ENCODE measurements at places on chromosomes 2 and 18.

DNA sequence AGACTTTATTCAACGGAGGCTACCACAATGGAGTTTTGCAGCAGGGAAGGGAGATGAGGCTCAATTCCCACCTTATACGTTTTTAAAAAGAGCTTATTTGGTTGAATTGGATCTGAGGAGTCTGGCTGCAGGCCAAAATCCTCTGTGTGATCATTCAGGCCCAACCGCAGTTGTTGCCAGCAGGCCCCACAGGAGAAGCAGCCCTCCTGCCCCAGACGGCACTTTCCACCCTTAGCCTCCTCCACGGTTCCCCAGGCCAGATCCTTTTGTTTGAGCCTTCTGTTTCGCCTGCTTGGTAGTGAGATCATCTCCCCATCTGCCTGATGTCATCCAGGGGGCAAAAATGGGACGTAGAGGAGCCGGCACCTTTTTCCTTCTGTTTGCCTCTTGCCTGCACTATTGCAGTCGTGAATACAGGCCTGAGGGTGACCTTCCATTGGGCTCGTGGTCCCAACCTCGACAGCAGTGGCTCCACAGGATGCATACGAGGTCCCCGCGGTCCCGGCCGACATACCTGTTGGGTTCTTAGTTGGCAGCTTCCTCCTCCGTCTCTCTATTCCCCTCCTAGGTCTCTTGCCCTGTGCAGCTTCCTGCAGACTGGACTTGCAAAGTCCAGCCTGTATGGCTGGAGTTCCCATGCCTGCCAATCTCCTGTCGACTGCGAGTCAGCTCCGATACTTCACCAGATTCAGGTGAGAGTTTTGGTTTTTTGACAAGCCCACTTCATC is 9.3 kb upstream of the GPR35 start:
- no peak for DNase-seq

- no peak for DNase-seq
These were observed 133.5 kb upstream of the UBE2E3 start for GRCh38 chr2:180846756-180847472.

DNA sequence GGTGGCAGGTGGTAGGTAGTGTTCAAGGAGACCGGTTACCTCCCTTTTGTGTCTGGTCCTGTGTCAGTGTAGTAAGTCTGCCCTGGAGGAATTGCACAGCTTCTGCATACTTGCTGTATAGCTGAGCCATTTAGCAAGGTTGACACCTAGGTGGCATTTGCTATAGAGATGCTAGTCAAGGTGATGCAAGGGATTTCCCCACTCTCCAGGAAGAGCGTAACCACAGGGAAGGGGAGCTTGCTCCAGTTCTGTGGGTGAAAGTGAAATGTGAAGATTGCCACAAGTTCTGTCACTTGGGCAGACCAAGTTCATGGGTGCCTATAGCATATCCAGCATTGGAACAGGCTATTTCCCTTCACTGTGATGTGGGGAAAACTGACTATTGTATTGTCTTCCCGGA is 28.1 kb downstream of the NAT8 start:
- no peak for DNase-seq

DNA sequence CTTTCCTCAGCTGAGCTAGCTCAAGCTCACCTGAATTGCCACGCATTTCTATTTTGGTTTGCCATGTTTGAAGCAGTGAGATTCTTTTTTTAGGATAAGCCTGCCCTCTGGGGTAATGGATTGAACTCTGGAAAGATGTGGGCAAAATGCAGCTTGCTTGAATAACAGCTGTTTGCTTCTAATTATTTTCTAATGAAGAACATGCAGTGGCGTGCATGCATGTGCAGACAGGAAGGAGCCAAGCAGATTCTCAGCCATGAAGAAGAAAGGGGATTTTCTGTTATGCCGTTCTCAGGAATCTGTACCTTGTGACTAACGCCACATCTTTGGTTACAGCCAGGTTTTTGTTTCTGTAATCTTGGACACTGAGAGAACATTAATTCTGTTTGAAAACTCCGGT is 171.2 kb downstream of the ANTXR1 start:
- no peak for DNase-seq

DNA sequence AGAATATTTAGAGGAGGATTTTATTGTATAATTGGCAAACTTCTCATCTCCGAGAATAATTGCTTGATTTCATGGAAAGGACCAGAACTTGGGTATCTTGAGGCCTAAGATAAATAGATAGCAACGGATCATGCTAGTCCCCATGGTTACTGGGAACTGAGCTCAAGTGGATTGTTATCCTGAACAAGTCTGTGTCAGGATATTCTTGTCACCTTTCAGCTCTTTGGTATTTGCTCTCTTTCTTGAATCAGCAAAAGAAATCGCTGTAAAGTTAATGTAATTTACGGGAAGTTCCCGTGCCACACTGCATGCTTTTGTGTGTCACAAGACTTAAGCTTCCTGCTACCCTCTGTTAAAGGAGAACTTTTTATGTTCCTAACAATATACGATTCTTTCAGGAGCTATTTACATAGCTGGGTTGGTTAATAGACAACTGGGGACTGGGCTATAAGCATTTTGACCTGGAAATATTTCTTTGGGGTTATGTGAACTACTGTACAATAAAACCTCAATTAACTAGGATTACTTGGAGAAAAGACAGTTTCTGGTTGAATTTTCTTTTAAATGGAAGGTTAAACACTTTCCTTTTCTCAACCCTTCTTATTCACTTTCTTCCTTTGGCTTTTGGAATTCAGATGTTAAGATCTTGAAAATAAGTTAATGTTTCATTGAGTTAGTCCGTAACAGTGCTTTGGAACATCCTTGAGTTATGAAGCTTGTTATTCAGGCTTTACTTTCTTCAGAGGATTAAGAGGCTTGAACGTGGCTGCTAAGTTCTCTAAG is 151.2 kb downstream of the FMNL2 start:
- DNase-seq: no peak
